Aorta (tissue), 5 donors: ENCODE measurements at places on chromosomes 16 and 17.

DNA sequence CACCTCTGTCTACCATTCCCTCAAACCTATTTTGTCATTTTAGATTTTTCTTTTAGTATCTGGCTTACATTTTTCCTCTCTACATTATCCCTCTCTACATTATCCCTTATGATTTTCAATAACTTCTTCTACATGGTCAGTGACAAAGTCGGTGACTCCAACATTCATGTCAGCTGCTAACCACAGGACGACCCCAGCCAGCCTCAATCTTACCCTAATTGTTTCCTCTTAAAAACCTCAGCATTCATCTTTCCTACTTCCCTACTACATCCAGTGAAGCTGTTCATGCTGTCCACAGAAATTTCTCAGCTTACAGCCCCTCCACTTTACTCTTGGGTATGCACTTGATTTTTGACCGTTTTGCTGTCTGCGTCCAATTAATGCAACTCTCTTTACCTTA, 8.3 kb downstream of the MYH10 start:
- DNase-seq: no peak

DNA sequence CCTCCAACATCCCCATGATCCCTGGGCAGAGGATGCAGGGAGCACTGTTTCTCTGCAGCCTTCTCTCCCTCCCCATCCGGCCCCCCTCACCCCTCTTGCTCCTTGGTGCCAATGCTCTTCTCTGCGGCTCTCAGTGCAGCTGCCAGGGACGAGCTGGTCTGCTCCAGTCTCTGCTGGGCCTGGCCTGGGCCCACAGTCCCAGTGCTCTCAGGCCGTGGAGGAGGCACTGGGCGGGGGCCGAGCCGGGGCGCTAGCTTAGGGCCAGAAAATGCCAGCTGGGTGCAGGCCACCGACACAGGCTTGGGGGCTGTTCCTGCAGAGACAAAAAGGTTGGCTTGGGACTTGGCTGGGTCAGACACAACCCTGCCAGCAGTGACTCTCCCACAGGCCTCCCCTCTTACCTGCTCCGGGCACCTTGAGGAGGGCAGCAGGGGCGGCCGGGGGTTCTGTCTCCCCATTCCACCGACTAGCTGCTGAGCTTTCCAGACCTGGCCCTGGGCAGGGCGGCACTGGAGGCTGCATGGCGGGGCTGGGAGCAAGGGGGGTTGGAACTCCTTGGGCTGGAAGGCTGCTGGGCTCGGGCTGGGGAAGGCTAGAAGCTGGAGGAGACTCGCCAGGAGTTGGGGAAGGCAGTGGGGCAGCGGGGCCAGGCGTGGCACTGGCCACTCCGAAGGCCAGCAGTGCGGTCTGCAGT, 13.8 kb downstream of the CASKIN2 start:
- DNase-seq: no peak

GRCh38 chr17:77193653-77194052, 52.9 kb downstream of the SEC14L1 start:
- no peak for DNase-seq

- no peak for DNase-seq
Observed at GRCh38 chr17:66445229-66445628, 142.8 kb downstream of the PRKCA start.

- DNase-seq: no peak
Observed at GRCh38 chr16:78443542-78444364, 344.3 kb downstream of the WWOX start.

DNA sequence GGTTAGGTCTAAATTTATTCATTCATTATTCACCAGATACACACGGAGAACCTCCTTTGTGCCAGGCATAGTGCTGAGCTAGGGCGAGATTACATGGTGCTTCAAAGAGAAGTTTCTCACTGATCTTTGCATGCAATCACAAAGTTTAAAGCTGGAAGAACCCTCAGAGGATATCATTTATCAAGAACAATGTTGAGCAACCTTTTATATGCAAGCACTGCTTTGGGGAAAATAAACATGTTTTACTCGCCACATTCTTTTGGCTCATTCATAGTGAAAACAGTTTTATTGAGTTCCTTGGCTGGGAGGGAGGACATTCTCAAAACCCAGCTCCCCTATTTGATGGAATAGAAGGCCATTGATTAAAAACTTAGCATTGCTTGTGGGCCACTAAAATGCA, 49.8 kb upstream of the XYLT1 start:
- no peak for DNase-seq

GRCh38 chr17:74520790-74521480, 10.3 kb downstream of the CD300LB start:
- no peak for DNase-seq

GRCh38 chr17:16287563-16288027, 65.7 kb downstream of the CENPV start:
- DNase-seq: no peak
